CD8-positive, alpha-beta T cell (primary cell): ENCODE measurements at places on chromosomes 1 and 21. TPM values are rescaled to one million over a fixed set of nuclear protein-coding genes. Genes with fewer than 3 reads are reported as not detected.

Gene CFAP74
- total RNA-seq, result not detected

Gene MYOG
- not detected for total RNA-seq

Gene S100A12
- total RNA-seq, result not detected

Gene FCRLB
- total RNA-seq, result 0.33 TPM

Gene LAMC2
- not detected for total RNA-seq

Gene RXRG
- total RNA-seq, result not detected
